ENCODE measurements at places on chromosomes 12 and 14.

DNA sequence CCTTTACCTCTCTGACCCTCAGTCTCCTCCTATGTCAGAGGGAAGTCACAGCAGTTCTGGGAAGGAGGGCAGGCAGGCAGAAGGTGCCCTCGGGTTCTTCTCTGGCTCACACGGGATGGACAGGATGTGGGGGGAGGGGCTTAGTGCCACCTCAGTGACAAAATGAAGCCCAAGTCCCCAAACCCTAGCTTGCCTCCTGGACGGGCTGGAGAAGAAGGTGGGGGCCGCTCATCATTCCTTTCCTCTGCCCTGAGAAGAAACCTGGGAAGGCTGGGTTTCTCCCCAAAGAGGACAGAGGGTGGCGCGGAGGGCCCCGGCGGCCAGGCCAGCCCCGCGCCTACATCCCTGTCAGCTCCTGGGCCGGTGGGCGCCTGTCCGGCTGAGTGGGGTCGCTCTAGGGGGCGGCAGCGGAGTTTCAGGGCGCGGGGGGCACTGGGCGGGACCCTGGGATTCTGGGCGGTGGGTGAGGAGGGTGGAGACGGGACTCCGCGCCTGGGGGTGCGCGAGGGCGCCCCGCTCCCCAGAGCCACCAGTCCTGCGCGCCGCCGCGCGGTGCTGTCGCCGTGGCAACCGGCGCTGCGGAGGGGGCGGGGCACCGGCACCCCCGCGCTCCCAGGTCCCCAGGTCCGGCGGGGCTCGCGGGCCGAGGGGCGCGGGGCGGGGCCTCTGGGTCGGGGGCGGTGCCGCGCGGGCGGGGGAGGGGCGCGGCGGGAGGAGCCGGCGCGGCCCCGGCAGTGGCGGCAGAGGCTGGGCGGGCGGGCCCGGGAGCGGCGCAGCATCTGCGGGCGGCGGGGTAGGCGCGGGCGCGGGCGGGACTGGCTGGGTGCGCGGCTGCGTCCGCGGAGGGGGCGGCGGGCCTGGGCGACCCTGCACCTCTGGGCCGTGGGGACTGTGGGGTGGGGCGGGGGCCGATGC, at the start of gene TMEM121:
Gene TMEM121 (plus strand): TSS at position 723 of the 915 bp plus-strand sequence. CDS start 2,252 bp downstream, outside the sequence.
- no peak for DNase-seq

GRCh38 chr12:573232-573631, 90.0 kb downstream of the NINJ2 start:
- DNase-seq = no peak

- DNase-seq = no peak
Measured at GRCh38 chr12:71128191-71128788, 29.5 kb downstream of the TSPAN8 start.

DNA sequence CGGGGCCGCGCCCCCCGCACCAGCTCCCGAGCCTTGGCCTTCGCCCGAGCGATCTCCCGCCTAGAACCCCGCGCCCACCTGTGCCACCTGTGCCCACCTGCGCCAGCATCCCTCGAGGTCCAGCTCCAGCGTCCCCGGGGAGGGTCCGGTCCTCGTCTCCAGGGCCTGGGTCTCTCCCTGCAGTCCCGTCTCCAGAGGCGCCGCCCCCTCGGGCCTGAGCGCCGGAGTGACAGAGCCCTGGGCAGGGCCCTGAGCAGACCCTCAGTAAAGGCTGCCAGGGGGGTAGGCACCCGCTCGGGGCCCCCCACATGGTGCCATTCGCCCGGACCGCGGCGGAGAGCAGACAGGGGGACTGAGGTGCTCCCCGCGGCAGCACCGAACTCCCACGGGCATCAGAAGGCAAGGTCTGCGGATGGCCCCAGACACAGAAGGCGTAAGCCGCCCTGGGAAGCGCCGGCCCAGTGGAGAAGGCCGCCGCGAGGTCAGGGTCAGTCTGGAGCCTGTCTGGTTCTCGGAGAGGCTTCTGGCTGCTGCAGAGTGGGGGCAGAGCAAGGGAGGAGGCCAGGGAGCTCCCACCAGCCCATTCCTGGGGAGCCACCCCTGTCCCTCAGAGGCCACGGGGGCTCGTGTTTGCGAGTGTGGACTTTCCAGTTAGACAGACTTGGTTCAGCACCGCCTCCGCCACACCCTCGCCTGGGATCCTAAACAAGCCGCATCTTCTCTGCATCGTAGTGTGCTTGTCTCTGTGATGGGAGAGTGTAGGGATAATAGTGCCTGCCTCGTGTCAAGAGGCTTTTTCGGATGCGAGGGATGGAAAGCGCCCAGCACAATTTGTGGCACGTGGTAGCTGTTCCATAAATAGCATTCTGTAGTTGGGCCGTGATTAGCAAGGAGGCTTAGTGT, 1.1 kb upstream of the PPP1R13B start:
- DNase-seq = no peak

Data from NCI-H2029 (cell line).